ENCODE measurements at places on chromosomes 5 and 9. TPM values are rescaled to one million over a fixed set of nuclear protein-coding genes. Genes with fewer than 3 reads are reported as not detected.

Gene ACOT12
- total RNA-seq = not detected

Gene SPATA31A3
- not detected for total RNA-seq

Gene SPINK6
- total RNA-seq = not detected

Gene LCNL1
- not detected for total RNA-seq

Gene AFAP1L1
- 17.2 TPM for total RNA-seq

Gene TPRN
- 4.8 TPM for total RNA-seq

Gene ASPN
- total RNA-seq = not detected

Gene PCDHB8
- total RNA-seq = 0.57 TPM

Gene PSD2
- under 0.01 TPM for total RNA-seq

Gene SPATA31E1
- not detected for total RNA-seq

Gene EDIL3
- 0.68 TPM for total RNA-seq

Gene SH2D3C
- 0.07 TPM for total RNA-seq

Gene ZNF618
- total RNA-seq = 2.1 TPM

Gene FBP2
- total RNA-seq = not detected

Gene PLEKHG4B
- total RNA-seq = not detected

Gene ANKRA2
- total RNA-seq = 29.7 TPM

Gene CCDC187
- total RNA-seq = under 0.01 TPM

Gene SNCB
- total RNA-seq = not detected

Gene PCDHGB7
- 1.4 TPM for total RNA-seq
